Activated CD4-positive, alpha-beta T cell treated with anti-CD3 and anti-CD28 coated beads, Interleukin-2, Interleukin-4, amounts not matched to agents 100 ng/mL and 50 ng/mL, durations not matched to agents 16 hours and 8 hours (primary cell): ENCODE measurements at places on chromosomes 4 and X.
A peak's percentile ranks its signal among the peaks of the same experiment; 100 is the strongest.

- no peak for DNase-seq
Measured at GRCh38 chr4:111404673-111405072, 740.6 kb upstream of the FAM241A start.

GRCh38 chrX:133989490-133989889 lies 4.1 kb upstream of the GPC3 start:
- DNase-seq: no peak

- no peak for DNase-seq
Measured at GRCh38 chr4:47213971-47214370, 182.6 kb downstream of the GABRB1 start.

DNA sequence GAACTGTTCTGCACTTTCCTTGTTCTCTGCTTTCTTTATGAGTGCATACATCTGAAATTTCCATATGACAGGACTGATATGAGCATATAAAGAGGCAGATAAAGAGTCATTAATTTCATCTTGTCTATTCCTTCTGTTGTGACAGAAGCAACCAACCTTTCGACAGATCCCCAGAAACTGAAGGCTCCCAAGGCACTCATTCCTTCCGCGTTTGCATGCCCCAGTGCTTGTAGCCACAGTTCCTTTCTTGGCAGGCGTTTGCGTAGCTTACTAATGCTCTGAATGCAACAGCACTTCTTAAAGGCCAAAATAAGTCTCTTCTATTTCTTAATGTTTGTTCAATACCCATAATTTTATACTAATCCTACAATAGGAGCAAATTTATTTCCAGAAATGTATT lies 94.0 kb upstream of the TBL1X start:
- DNase-seq: no peak

DNA sequence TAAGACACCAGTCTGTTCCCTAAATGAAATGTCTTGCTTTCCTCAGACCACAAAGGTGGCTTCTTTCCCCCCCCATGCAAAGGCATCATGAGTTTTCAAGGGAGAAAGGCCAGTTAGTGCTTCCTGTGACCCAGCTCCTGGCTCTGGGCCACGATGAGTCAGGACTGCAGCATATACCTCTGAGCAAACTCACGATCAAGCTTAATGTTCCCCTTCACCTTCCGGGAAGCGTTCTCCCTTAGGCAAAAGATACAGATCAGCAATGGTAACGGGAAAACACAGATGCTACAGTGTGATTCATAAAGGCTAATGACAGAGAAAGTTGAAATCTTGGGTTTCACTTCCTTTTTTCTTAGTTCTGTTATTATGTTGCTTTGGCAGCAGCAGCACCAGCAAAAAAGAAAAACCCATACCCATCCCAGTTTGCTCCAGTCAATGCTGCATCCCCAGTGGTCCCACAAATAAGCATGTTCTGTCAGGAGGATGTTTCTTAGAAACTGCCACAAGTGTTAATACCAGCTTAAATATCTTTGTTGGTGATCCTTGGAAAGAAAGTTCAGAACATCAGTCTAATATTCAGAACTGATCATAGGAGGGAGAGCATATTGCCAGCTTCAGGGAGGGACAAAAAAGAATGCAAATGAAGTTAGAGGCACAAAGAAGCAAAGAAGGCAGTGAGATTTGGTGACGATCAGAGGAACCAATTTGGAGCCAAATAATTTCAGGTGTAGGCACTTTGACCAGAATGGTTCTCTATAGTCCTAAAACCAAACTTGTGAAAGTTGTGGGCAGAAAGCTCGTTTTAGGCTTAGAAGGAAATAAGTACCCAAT lies 41.2 kb downstream of the LONRF3 start:
- DNase-seq: peak; percentile 65

- no peak for DNase-seq
Measured at GRCh38 chr4:44914223-44914622, 187.9 kb upstream of the GNPDA2 start.

- DNase-seq: no peak
Measured at GRCh38 chr4:111046811-111047210, 423.9 kb upstream of the PITX2 start.

DNA sequence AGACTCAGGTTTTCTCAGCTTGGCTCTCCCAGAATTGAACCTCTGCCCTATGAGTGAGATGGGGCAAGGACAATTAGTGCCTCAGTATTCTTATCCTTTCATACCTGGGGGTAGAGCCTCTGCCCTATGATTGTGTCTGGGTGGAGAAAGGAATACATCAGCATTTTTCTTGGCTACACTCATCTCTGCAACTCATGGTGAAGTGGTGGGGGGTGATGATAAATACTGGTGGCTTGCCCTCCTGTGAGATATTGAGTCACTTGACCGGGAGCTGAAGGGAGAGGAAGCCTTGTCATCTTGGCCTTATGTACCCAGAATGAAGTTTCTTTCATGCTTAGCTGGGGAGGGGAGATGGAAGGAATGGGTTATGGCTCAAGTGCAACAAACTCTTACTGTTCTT lies 71.3 kb upstream of the ENOX2 start:
- no peak for DNase-seq

DNA sequence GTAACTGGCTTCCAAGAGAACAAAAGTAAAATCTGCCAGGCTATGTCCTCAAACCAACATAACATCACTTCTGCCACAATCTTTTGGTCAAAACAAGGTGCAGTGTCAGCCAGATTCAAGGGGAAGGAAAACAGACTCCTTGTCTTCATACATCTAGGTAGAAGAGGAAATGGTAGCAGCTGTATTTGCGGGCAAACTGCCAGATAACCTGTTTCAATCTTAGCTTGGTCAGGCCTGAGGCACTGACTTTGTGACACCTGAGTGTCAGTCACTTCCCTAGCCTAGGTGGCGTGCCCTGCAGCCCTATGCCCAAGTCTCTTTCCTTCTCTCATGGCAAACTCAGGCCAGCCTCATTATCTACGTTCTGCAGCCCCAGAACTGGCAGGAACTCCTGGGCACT lies 146.2 kb upstream of the JADE1 start:
- DNase-seq: no peak

DNA sequence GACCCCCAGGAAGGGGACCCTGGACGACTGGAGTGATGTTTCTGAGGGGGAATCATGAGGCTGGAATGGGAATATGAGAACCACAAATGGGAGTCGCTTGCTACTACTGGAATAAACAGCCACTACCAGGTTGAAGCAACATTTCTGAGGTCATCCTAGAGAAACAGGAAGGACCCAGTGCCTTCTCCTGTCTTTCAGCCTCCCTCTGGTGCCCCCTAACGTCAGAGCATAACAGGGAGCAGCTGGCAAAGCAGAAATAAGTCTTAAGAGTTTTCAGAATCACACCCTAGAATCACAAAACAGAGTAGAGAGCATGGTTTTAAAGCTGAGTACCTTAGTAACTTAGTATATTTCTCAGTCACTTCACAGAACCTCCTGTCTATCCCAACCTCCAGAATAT lies 347.8 kb upstream of the PITX2 start:
- DNase-seq: peak; percentile 26

DNA sequence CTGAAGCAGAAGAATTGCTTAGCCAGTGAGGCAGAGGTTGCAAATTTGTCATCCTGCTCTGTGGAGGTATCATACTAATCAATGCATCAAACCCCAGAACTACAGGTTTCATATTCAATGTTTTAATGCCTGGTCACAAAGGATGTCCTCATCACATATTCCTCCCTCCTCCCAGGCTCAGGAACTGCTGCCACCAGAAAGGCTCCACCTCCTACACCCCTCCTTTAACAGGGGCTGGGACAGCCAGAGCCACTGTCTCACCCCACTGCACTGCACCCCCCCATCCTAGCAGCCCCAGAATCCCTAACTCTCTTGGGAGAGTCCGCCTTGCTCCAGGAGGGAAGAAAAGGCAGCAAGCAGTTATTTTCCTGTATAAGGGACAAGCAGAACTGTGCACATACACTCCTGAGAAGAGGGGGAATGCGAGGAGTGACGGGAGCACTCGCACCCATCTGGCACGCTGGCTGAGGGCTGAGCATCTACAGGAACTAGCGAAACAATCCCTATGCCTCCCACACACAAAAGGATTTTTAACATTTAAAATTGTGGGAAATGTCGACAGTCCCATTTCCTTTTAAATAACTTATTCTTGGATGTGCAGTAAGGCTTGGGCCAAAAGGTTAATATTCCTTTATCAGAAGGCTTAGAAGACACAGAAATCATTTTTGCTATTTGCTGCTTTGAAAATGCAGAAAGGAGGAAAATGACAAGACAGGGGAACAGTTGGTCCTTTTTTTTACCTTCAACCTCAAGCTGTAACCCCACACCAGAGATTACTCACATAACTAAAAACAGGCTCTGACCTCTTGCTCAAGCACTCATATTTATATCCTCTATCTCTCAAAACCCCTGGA lies 27.8 kb downstream of the CD99L2 start:
- DNase-seq: no peak

- DNase-seq: no peak
Measured at GRCh38 chr4:60945641-60946040, 254.5 kb upstream of the ADGRL3 start.

DNA sequence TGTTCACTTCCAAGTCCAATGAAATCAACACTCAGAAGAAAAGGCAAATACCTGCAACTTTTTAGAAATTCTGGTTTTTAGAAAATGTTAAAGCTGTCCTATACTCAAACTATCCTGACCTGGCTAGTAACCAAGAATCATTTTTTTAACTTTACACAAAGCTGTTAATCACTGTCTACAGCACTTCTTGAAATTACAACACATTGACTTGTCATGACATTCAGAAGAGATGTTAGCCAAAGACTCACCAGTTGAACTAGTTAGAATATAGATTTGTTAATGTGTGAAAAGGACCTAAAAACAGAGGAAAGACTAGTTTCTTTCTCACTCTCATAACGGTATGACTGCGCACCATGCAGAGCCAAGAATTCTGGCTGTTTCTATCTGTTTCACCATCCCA lies 98.8 kb downstream of the COX18 start:
- no peak for DNase-seq

DNA sequence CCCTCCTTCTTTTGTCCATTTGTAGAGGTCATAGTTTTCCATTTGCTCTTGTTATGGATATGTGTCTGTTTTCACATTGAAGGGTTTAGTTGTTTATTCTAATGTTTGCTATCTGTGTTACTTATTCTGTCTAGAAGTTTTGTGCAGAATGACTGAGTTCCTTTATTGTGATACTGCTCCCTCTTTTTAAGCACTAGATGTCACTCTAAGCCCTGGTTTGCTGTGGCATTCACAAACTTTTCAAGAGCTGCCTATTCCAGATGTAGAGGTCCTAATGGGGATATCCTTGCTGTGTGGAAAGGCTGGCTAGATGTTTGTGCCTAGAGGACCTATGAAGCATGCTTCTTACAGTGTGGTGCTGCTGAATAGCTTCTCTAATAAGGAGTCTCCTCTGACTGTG lies 338.6 kb downstream of the SPIN4 start:
- DNase-seq: no peak
